ENCODE measurements at places on chromosomes 3 and 15. TPM values are rescaled to one million over a fixed set of nuclear protein-coding genes. Genes with fewer than 3 reads are reported as not detected.

The RNF168 gene
- 12.3 TPM for total RNA-seq

GRCh38 chr3:46904303-46905212, 27.0 kb downstream of the PTH1R start:
- DNase-seq = no peak

DNA sequence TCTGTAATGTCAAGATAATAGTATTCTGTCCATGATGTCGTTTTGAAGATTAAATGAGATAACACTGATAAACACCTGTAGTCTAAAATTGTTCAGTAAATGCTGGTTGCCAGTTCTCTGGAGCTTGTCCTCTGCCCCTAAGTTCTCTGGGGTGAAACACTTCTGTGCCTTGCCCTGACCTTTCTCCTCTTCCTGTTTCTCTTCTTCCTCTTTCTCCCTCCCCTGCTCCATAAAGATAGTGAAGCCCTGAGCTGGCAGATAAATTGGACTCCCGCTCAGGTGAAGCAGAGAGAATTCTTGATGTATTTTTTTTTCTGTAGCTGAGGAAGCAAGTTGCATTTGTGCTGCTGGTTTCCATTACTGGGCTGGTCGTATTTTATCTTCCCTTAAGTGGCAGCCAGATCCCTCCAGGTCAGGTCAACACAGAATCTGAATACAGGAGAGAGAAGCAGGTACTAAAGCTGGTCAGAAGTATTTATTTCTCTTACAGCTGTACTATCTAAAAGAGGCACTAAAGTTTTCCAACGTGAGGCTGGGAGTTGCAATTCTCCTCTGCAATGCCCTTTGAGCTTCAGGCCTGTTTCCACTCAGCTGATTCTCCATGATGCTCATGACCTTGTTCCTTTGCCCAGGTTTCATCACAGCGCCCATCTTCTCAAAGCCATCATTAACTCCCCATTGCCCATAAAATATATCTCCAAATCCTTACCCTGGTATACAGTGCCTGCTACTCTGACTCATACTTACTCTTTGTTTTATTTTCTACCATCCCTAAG, 319.3 kb upstream of the CFAP20DC start:
- no peak for DNase-seq

- DNase-seq = no peak
Measured at GRCh38 chr3:28008235-28008634, 233.2 kb upstream of the CMC1 start.

- DNase-seq = no peak
Measured at GRCh38 chr3:118734664-118735063, 300.0 kb downstream of the IGSF11 start.

GRCh38 chr3:98786364-98787006, 23.3 kb downstream of the ST3GAL6 start:
- peak; percentile 29 for DNase-seq

Measured in GM23248 (cell line).